ENCODE measurements at places on chromosomes 3 and 15. TPM values are rescaled to one million over a fixed set of nuclear protein-coding genes. Genes with fewer than 3 reads are reported as not detected.

ISLR2 gene
- total RNA-seq = 0.19 TPM

SLC9C1 gene
- not detected for total RNA-seq

SCAANT1 gene
- not detected for total RNA-seq

SLC12A8 gene
- 4.4 TPM for total RNA-seq

NLGN1 gene
- 0.91 TPM for total RNA-seq

Measured in astrocyte (in vitro differentiated cells and primary cell).